ENCODE measurements at places on chromosomes 1 and 21. TPM values are rescaled to one million over a fixed set of nuclear protein-coding genes. Genes with fewer than 3 reads are reported as not detected.

Gene KRTAP21-2
- total RNA-seq, result not detected

Gene VWA5B1
- not detected for total RNA-seq

Gene TRABD2B
- total RNA-seq, result 0.26 TPM

Gene OR2T2
- not detected for total RNA-seq

Gene HES2
- total RNA-seq, result 0.68 TPM

Gene PRR9
- total RNA-seq, result not detected

Gene ACOT11
- 0.30 TPM for total RNA-seq

Gene NPHS2
- not detected for total RNA-seq

Gene RHEX
- total RNA-seq, result not detected

Measured in A375 (cell line).